Dorsolateral prefrontal cortex (tissue), 122 donors: ENCODE measurements at places on chromosomes 3 and 15. TPM values are rescaled to one million over a fixed set of nuclear protein-coding genes. Genes with fewer than 3 reads are reported as not detected.

DNA sequence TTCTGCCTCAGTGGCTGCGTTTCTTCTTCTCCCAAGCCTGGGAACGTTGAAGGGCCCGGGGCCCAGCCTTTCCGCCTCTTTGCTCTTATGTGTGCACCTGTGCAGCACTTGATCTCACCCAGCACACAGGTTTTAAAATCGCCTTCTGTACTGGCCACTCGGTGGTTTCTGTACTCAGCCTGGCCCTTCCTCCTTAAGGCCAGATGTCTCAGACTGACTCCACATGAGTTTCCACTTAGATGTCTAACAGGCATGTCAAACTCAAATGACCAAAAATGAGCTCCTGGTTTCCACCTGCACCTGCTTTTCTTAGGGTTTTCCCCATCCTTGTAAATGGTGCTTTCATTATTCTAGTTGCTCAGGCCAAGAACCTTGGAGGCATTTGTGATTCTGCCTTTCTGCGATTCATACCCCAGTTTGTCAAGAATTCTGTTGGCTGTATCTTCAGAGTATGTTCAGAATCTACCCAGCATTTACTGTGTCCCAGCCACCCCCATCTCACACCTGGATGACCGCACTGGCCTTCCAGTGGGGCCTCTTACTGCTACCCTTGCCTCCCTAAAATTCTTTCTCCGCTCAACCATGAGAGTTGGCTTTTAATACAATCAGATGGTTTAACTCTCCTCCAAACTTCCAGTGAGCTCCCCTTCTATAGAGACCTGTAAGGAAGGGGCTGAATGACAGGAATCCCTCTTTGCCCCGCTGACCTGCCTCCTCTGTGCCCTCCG lies 2.2 kb upstream of the TRAK1 start:
- no peak for DNase-seq

- no peak for DNase-seq
Measured at GRCh38 chr3:190716961-190717360, 145.5 kb downstream of the GMNC start.

GRCh38 chr3:30113906-30114305 lies 492.5 kb upstream of the TGFBR2 start:
- no peak for DNase-seq

DNA sequence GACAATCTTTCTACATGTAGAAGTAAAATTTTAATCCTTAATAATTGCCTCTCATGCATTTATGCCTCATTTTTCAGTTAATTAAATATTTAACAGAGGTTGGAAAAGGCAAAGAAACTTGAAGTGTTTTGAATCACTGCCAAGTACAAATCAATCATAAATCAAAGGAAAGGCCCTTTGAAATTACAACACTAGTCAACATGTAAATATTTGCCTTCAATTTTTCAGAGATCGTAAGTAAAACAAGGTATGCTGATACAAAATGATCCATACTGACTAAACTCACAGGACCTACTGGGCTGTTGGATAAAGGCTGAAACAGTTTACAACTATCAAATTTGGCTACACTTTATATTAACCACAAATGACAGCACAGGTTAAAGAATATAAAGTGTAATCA lies 33.9 kb downstream of the ZBBX start:
- no peak for DNase-seq

DNA sequence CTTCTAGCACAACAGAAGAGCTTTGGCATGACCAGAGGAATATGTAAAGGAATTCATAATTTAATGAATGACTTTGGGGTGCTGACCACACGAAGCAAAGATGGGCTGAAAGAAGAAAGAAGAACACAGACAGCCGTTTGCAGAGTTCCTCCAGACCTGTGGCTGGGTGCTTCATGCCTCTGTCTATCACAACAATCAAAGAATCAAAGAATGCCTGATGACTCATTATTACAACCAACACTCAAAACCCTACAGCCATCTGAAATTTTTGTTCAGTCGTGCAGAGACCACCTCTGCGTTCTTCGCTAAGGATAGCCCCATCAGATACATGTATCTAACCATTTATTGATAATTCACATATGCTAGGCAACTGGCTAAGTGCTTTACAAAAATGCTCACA lies 129.0 kb upstream of the PRICKLE2 start:
- no peak for DNase-seq

DNA sequence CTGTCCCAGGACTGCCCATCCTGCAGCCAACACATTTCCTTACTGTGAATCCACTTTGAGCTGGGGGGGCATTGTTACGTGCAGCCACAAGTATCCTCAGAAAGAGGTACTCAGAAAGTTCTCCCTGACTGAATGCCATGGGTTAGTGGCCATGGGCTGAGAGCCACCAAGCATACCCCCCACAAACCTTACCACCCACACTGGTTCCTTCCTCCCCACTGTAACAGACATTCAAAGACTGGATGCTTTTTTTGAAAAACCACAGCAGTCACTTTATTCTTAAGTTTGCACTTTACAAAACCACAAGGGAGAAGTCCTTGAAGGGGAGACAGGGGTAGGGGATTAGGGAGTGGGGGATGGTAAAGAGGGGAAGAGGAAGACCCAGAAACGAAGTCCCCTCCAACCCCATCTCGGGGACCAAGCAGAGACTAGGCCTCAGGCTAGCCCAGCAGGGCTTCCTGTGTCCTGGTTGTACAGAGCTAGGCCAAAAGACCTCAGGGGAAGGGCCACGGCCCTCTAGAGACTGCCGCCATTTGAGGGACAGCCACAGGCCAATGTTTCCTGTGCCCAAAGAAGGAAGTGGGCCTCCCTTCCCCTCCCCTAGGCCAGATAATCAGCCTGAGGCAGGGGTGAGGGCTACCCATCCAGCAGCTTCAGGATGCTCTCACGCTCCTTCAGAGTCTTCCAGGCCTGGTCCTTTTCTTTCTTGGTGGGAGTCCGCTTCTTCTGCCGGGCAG lies 10.1 kb upstream of the CAMK1 start:
- no peak for DNase-seq

GRCh38 chr3:179299999-179300613 lies 22.7 kb upstream of the ZNF639 start:
- DNase-seq, result no peak

GRCh38 chr3:52084216-52084945 lies 28.0 kb upstream of the DUSP7 start:
- no peak for DNase-seq

GRCh38 chr3:132554437-132554836 lies 42.6 kb upstream of the ACKR4 start:
- no peak for DNase-seq

DNA sequence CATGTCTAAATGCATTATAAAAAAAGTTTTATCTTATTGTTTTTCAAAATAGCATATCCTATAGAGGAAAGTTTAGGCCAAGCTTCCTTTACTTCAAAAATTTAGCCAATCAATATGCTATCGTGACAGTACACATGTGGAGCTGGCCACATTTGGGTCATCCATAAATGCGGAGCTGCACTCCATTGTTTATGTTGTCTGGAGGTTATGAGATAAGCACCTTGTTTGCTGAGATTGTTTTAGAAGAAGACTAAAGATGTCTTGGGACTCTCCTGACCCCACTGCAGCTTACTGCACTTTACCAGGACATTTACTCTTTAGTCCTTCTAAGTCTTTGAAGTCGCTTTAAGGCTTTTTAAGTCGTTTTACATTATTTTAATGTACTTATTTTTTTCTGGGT lies 265.9 kb downstream of the OCA2 start:
- DNase-seq, result no peak

DNA sequence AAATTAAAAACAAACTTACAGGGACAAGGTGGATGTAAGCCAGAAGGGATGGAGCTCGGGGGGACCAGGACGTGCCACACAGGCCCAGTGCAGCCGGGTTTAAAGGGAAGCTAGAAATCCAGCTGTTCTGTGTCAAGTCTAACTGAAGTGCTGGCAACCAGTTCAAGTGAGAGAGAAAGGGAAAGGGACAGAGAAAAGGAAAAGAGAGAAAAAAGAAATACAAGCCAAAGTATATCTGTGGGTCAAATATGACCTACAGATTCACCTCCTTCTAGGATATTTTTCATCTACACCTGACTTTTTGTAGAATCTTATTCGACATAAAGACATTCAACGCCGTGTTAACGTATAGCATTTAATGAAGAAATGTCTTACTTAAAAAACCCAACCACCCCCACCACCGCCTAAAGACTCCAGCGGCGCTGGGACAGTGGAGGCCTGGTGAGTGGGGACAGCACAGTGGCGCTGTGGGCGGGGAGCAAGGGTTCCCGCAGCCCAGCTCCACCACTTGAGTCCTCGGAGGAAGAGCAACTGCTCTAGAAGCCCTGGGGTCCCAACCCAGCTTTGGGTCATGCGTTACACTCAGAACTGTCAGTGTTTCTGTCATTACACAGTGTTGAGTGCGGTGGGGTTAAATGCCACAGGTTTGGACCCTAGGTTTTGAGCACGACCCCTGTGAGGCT lies 62.3 kb downstream of the CHSY1 start:
- DNase-seq, result no peak

GRCh38 chr3:171491361-171491760 lies 31.2 kb upstream of the TNIK start:
- no peak for DNase-seq

DNA sequence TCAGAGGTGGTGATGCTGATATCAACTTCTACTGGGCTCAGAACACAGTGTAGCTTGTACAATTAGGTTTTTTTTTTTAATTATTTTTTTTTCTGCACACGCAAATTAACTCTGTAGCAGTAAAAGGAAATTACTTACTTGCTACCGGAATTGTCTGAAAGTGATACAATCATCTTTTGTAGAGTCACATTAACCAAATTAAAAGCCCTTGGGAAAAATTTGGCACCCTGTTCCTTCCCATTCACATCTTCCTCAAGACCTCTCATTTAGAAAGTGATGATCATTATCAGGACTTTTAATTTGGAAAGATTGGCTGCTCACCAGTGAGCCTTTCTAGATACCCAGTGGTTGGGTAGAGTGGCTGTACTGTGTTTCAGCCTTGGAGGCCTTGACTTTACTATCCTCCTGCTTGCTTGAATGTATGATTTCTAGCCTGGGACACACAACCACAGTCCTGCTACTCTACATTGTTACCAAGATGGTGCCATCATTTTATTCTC lies 158.3 kb downstream of the ECT2 start:
- DNase-seq, result no peak

GRCh38 chr3:101938262-101938847 lies 89.0 kb downstream of the NFKBIZ start:
- no peak for DNase-seq

DNA sequence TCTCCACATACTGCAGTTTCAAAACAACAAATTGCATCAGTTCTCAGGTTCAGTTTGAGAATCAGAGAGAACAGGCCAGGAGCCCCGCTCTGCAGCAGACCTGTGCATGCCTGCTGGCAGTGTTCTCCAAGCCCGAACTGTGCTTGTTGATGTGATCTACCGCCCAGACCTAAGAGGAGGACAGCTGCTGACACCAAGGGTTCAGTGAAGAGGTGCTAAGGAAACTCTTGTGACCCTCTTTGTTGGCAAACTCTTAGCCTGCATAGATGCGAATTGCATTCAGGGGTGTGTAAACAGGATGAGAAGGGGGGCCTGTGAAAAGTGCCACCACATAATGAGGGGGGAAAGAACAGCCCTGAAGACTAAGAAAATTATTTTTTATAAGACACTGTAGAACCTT lies 89.8 kb downstream of the PDE8A start:
- no peak for DNase-seq

GRCh38 chr15:36645106-36645505 lies 65.7 kb downstream of the CDIN1 start:
- DNase-seq, result no peak

GRCh38 chr3:30421266-30421665 lies 185.1 kb upstream of the TGFBR2 start:
- no peak for DNase-seq

DNA sequence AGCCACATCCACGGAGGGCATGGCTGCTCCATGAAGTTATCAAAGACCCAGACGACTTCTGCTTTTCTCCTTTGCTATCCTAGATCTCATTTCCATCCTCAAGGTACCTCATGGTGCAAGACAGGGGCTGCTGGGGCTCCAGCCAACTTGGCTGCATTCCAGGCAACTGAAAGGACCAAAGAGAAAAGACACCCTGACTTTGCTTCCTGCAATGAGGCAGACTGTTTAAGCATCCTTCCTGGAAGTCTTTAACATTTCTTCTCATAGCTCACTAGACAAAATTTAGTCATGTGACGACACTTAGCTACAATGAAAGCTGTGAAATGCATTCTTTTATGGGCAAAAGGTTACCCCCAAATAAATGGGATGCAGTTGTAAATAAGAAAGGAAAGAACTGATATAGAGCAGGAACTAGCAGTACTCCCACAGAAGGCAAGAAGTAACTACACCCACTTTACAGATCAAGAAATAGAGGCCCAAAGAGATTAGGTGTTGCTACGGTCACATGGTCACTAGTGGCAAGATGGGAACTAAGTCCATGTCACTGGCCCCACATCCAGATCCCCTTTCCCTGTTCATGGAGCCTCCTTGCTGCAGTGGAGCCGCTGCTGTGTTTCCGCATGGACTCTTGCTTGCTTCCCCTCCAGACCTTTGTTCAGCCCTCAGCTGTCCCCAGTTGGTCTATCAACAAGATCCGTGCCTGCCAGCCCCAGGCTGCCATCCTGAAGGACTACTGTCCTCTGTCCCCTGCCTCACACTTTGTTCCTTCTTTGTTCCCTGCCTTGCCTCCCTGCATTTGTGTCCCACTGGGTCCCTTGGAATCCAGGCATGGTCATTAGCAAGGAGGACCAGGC lies 107.0 kb downstream of the XXYLT1 start:
- DNase-seq, result no peak

DNA sequence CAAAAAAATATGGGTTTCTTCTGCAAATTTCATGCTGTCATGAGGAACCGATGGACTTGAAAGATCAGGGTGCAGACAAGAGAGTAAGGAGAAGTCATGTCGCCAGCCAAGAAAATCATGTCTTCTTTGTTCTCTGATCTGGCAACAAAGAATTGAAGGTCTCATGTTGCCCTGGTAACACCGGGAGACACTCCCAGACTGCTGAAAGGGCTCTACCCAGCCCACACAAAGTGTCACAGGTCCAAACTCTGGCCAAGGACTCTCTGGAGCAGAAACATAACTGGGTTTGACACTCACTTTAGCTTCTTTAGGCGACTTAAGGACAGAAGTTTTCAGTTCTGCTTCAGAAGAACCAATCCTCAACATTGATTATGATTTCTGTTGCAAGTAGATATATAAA lies 42.9 kb downstream of the SIDT1 start:
- DNase-seq, result no peak

The SLC12A1 gene
- total RNA-seq, result 1.5 TPM

The CCR8 gene
- total RNA-seq, result not detected

The TNFAIP8L3 gene
- 12.8 TPM for total RNA-seq

The ARL6IP5 gene
- 103 TPM for total RNA-seq

The CATSPER2 gene
- 26.5 TPM for total RNA-seq

The ECE2 gene
- 15.1 TPM for total RNA-seq

The ZNF774 gene
- 15.8 TPM for total RNA-seq

The ITGB5 gene
- total RNA-seq, result 26.8 TPM
